Gastrocnemius medialis (tissue), 4 donors: ENCODE measurements at places on chromosomes 6 and 20. TPM values are rescaled to one million over a fixed set of nuclear protein-coding genes. Genes with fewer than 3 reads are reported as not detected.

DNA sequence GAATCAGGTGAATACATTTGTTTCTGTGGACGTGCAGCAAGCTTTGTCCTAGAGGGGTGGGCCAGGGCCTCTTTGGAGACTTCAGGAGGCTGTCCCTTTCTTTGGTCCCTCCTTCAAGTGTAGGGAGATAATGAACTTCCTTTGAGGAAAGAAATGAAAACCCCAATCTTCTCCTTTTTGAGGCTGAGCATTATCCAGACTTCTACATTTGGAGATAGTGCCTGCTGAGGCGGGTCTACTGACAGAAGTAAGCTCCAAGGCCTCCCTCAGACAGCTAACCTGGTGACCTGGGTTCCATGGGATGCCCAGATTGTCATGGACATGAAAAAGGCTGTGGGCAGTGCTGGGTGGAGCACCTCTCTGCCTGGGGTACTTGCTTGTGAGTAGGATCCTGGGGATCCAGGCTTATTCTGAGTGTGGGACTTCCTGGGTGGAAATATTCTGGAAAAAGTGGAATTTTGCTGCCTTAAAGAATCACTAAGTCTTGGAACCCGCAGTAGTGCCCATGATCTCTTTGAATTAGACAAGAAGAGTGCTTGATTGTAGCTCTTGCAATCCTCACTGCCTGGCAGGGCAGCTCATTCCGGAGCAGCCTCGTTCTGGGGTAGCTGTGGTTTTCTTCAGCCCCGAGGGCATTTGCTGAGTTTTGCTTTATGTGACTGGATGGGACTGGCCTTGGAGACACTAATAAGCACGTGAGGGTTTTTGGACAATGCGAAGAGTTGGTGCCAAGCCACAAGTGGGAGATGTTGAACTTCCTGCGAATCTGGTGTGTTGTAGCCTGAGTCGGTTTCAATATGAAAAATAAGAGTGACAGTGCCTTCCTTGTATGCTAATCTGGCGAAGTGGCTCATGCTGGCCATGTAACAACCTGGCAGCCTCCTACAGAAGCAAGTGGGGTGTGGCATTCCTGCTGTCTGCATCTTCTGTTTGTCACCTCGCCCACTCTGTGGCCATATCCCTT lies 28.1 kb downstream of the SNRNP48 start:
- DNase-seq = peak; percentile 37

DNA sequence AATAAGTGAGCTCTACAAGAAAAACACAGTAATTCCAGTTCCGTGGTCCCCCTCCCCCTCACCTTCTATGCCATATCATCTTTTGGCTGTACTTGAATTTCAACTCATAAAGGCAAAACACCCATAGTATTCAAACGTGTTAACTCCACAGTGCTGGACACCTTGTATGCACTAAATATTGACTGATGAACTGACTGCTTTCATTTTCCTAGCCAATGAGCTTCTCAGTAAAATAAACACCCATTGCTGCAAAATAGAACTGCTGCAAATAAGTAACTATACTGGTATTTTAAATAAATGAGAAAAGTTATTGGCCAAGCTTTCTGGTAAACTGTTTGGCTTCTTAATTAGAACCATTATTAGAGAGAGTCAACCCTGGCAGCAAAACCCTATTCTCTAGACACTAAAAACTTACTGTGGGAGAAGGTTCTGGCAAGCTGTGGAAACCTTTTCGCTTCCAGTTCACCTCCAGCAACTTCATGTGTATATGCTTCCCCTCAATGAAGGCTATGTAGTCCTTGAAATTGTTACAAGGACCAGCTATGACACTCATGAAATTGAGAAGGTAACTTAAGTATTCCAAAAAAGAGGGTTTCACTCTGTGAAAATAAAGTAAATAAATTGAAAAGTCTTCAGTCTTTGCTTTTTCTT lies 86.0 kb downstream of the MBOAT1 start:
- DNase-seq = no peak

GRCh38 chr6:15522856-15523529 lies 139.8 kb downstream of the DTNBP1 start:
- DNase-seq = no peak

COL11A2 gene
- 0.33 TPM for total RNA-seq
